ENCODE measurements at places on chromosomes 3 and 15.

DNA sequence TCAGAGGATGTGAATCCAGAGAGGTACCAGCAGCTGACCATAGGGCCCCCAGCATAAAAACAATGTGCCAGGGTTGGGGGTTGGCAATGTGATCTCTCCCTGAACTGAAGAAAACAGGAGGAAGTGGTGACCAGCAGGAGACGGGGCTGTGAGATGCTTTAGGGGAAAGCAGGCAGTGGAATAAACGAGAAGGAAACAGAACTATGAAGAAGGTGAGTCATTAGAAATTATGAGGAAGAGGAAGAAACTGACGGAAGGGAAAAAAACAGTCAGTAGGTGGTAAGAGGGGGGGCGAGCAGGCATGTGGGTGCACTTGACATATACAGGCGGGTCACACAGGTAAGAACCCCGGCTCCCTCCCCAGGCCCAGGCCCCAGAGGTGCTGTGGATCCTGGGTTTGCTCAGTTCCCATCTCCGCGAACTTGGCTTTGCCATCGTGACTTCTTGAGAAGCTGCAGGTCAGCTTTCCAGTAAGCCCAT, 42.2 kb upstream of the B3GNT5 start:
- DNase-seq = no peak

DNA sequence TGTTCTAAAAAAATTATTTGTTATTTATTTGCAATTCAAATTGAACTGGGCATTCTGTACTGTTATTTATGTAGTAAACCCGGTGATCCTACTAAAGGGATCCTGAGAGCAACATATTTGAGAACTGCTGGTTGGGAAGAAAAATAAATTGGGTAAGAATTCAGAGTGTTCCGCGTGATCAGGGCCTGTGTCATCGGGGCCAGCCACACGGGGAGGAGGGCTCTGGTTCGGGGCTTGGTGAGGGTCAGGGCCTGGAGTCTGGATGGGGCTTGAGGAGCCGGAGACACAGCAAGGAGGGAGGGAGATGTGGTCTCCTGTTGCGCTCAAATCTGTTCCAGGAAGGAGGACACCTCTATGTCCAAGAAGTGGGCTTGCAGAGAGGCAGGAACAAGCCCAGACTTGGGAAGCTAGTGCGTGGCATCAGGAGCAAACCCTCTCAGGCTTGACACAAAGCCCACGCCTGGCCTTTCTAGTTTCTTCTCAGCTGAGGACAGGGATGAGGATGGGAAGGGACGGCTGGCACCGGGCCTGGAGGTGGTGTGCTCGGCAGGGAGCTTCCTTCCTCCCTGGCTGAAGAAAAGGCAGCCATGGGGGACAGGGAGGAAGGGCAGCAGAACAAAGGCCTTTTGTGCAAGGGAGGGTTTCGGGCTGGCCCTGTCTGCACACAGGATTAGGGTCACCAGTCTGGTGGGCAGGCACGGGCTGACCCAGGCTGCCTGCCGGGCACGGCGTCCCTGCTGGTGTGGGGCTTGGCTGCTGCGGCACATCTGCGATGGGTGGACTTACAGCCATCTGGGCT, 22.9 kb upstream of the FBLN2 start:
- DNase-seq = peak; percentile 31

GRCh38 chr3:172630316-172630715, 80.6 kb downstream of the NCEH1 start:
- no peak for DNase-seq

DNA sequence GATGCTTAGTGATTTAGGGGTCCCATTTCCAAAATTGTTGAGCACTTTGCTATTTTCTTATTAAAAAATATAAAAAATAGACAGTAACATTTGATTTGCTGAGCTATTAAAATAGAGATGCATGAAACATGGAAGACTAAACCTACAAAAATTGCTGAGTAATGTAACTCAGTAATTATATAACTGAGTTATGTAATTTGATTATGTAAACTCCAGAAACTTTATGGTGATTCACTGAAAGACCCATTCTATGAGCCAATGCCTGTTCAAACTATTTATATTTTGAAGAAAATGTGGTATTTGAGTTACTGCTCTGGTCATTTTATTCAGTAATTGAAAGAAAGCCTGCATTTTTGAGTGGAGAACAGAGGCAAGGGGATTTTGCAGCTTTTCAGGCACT, 1221.5 kb upstream of the ALCAM start:
- DNase-seq = no peak

GRCh38 chr15:42270551-42270950, 2.5 kb upstream of the GANC start:
- no peak for DNase-seq

DNA sequence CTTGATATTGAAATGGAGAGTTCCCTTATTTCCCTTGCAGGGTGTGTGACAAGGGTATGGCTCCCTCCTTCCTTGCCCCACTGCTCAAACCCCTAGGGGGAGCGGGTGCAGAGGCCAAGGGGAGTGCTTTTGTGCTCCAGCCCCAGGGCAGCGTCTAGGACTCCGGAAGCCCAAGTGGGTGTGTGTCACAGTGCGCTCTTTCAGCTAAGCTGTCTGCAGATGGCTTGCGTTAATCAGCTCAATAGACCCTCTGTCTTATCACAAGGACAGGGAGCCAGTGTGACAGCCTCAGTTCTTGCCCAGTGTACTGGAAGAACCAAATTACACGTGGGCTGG, 523.6 kb upstream of the LMCD1 start:
- DNase-seq = no peak

GRCh38 chr3:16430717-16431630, 82.5 kb downstream of the RFTN1 start:
- no peak for DNase-seq

DNA sequence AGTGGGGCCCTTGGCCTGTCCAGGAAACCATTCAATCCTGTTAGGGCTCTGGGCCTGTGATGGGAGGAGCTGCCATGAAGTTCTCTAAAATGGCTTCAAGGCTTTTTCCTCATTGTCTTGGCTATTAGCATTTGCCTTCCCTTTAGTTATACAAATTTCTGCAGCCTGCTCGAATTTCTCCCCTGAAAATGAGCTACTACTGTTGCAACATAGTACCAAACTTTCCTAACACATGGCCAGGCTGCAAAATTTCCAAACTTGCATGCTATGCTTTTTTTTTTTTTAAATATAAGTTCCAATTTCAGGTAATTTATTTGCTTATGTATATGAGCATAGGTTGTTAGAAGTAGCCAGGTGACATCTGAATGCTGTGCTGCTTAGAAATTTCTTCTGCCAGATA, 560.8 kb upstream of the TBL1XR1 start:
- peak; percentile 43 for DNase-seq

- DNase-seq = peak; percentile 74
Observed at GRCh38 chr3:160154033-160154432, 71.2 kb upstream of the C3orf80 start.

- peak; percentile 10 for DNase-seq
Observed at GRCh38 chr15:34799149-34800101, 4.1 kb upstream of the ACTC1 start.

GRCh38 chr3:38306941-38307340, 24.8 kb downstream of the SLC22A14 start:
- no peak for DNase-seq

GRCh38 chr3:125165189-125165947, 47.2 kb downstream of the SLC12A8 start:
- peak; percentile 47 for DNase-seq

DNA sequence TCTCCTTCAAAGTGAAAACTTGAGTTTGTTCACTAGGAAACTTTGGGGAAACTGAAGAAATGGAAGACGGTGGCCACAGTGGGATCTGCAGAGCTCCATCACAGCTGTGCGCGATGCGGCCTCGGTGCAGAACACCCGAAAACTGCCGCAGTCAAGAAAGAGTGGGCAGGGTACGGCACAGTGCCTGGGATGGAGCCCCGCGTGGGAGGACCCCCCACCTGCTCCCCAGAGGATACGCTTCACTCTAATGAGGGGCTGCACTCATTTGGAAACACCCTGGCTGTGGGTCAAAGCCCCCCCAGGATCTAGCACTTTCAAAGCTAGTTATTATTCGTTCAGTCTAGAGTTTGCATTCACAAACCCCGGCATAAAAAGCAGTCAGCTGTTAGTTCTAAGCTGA, 9.5 kb downstream of the ADAMTS17 start:
- DNase-seq = no peak

- DNase-seq = peak; percentile 17
Observed at GRCh38 chr15:25545017-25545416, 106.2 kb upstream of the UBE3A start.

All from iris pigment epithelial cell (primary cell).